ENCODE measurements at places on chromosomes 6 and 20.

- no peak for DNase-seq
These were observed 219.6 kb upstream of the SNX9 start for GRCh38 chr6:157603314-157603940.

DNA sequence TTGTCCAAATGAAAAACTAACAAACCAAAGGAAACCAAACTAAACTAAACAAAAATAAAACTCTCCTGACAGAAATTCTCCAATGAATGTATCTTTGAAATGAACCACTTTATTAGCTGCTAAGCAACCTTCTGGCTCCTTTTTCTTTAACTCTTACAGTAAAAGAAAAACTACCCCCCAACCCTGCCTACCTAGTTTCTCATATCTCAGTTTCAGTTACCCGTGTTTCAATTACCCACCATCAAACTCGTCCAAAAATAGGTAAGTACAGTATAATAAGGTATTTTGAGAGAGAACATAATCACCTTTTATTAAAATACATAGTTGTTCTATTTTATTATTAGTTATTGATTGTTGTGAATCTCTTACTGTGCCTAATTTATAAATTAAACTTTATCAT is 177.4 kb upstream of the THEMIS start:
- DNase-seq, result no peak

DNA sequence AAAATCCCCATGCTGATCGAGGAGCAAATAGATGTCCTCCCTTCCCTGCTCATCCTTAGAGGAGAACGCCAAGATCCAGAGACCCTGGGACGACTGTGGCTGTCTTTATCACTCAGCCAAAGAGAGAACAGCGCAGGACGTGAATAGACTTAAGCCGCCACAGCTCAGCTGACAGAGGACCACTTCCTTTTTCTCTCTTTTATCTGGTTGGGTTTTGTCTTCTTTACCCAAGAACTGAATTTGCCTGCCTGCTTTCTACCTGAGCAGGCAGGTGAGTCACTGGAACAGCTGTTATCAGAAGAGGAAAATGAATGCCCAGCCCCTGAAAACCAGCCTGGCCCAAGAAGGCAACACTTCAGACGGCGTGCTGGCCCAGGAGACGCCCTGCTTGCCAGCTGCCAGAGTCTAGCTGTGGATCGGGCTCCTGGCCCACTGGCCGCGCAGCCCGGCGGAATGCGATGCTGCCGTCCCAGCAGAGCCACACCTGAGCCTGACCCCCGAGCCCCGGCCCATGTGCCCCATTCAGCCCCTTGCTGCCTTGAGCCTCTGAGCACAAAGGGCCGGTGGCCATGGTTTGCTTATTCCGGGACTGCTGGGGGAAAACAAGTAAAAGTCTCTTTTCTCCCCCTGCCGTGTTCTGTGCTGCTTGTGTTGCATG is 82.1 kb downstream of the TCP11 start:
- no peak for DNase-seq

DNA sequence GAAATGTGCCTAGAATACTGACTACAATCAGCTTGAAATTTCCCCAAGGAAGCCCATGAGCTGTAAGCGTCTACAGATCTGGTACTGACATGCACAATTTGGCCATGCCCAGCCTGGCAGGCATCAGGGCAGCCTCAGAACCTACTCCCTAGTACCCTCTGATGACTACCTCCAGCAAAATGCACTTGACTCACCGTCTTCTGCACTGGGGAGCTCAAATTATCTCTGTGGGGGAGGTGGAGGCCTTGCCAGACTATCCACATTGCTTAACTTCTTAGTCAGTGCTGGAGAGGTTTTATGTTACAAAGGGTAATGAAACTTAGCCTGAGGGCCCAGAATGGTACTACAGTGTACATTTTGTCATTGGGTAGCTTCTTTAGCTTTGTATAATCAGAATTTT is 126.0 kb upstream of the ADGRF1 start:
- peak; percentile 89 for DNase-seq

Data from GM04504 (cell line).